Natural killer cell (primary cell): ENCODE measurements at places on chromosomes 11 and 22. TPM values are rescaled to one million over a fixed set of nuclear protein-coding genes. Genes with fewer than 3 reads are reported as not detected.

EIF4G2 gene
- 820 TPM for total RNA-seq

SCGB2A2 gene
- not detected for total RNA-seq

TCN1 gene
- total RNA-seq = 30.8 TPM

ABCC8 gene
- not detected for total RNA-seq

TRPM5 gene
- total RNA-seq = not detected

MYO7A gene
- total RNA-seq = 1.1 TPM

DNA sequence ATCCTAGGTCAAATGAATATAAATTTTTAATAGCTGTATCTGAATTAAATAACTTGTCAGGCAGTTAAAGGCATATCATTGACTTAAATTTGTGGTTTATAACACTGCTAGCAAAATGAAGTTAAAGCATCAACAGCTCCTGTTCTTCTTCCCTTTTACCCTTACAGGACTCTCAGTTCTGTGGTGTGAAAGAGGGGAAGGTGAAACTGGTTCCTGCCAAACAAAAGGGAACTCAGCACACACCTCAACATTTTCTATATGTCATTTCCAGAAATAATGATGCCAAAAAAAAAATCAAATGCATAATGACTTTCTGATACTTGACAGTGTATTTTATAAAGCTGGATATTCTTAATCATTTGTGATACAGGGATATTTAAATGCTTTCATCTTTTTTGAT, 21.2 kb downstream of the ARL14EP start:
- H3K27me3 ChIP-seq = no peaks in the 10 kb centered on the region
- H3K27ac ChIP-seq = peak overlapping the region; percentile 25
- peaks cover 3% of the 10 kb centered on the region for H3K4me1 ChIP-seq
- H3K4me3 ChIP-seq = no peak overlapping the region
- DNase-seq = no peak

DNA sequence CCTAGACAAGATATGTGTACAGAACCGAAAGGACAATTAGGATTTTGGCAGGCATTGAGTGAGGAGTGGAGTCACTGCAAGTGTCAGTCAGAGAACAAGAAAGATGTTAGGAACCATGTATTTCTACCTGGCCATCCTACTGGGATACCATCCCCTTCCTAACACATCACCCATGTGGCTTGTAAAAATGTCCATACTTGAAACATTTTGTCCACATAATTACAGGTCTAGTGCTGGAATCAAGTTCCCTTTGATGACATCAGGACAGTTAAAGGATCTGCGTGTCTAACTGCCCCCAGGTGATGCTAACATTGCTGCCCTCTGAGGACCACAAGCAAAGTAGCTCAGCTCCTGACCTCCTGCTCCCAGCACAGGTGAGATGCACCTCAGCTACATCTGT, 31.9 kb upstream of the GGTLC2 start:
- peaks cover 6% of the 10 kb centered on the region for H3K4me1 ChIP-seq
- no peaks in the 10 kb centered on the region for H3K27me3 ChIP-seq
- no peak overlapping the region for H3K27ac ChIP-seq

- H3K36me3 ChIP-seq = no peaks in the 10 kb centered on the region
- DNase-seq = no peak
- no peaks in the 10 kb centered on the region for H3K27me3 ChIP-seq
- H3K27ac ChIP-seq = no peak overlapping the region
- no peak overlapping the region for H3K4me3 ChIP-seq
Measured at GRCh38 chr22:27561286-27561904, 240.2 kb downstream of the MN1 start.

- no peak for DNase-seq
- H3K27me3 ChIP-seq = no peaks in the 10 kb centered on the region
Measured at GRCh38 chr11:4887591-4887990, 5.9 kb downstream of the OR51T1 start.

- H3K4me1 ChIP-seq = no peaks in the 10 kb centered on the region
- H3K27ac ChIP-seq = no peak overlapping the region
- H3K36me3 ChIP-seq = no peaks in the 10 kb centered on the region
- H3K27me3 ChIP-seq = no peaks in the 10 kb centered on the region
Measured at GRCh38 chr11:12813371-12814225, 139.4 kb downstream of the TEAD1 start.

GRCh38 chr11:57903441-57904123, 120.1 kb upstream of the OR9Q1 start:
- H3K27ac ChIP-seq = no peak overlapping the region
- H3K4me3 ChIP-seq = no peak overlapping the region
- H3K4me1 ChIP-seq = no peaks in the 10 kb centered on the region
- no peaks in the 10 kb centered on the region for H3K36me3 ChIP-seq

DNA sequence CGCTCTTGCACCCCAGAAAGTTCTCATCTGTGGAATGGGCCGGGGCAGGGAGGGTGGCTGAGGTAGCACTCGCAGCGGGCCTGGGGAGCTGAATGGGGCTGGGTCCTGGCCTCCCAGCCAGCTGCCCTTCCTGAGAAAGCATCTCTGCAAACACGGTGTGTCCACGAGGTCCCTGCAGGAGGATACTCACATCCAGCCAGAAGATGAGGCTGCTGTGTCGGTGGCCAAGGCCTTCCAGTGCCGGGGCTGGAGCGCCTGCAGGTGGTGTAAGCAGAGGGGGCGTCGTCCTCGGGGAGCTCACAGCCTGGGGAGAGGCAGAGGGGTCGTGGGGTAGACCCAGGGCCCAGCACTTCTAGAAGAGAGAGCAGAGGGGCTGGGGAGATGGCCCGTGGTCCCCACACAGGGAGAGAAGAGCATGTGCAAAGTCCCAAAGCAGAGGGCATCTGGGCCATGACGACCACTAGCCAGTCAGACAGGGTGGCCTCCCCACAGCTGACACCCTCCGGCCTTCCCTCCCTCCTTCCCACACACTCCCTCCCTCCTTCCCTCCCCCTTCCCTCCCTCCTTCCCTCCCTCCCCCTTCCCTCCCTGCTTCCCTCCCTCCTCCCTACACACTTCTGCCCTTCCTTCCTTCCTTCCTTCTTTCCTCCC, 97.9 kb downstream of the WNT7B start:
- no peak overlapping the region for H3K4me3 ChIP-seq
- no peaks in the 10 kb centered on the region for H3K36me3 ChIP-seq
- H3K27ac ChIP-seq = no peak overlapping the region
- no peaks in the 10 kb centered on the region for H3K4me1 ChIP-seq
- H3K27me3 ChIP-seq = peaks cover 19% of the 10 kb centered on the region

- no peak overlapping the region for H3K27ac ChIP-seq
- H3K4me3 ChIP-seq = no peak overlapping the region
- no peaks in the 10 kb centered on the region for H3K36me3 ChIP-seq
- DNase-seq = no peak
Measured at GRCh38 chr22:42972649-42973535, 42.1 kb downstream of the PACSIN2 start.

DNA sequence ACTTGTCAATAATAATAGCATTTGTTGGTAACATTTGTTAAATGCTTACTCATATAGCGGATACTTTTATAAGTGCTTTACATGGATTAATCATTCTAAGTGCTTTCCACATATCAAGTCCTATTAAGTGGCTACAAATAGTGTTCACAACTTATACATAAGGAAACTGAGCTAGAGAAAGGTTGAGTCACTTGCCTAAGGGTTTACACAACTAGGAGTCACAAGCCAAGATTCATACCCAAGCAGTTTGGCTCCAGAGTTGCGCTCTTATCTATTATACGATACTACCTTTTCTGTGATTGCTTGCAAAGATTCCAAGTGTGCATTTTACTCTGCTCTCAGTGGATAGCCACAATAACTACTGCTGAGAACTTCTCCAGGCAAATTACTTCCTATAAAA, 215.9 kb upstream of the CCDC90B start:
- no peaks in the 10 kb centered on the region for H3K4me1 ChIP-seq
- no peaks in the 10 kb centered on the region for H3K36me3 ChIP-seq
- no peak overlapping the region for H3K27ac ChIP-seq
- no peaks in the 10 kb centered on the region for H3K27me3 ChIP-seq
- no peak for DNase-seq
- no peak overlapping the region for H3K4me3 ChIP-seq
